ENCODE measurements at places on chromosomes 2 and 18.

- no peak for DNase-seq
These were observed 7.3 kb downstream of the CLHC1 start for GRCh38 chr2:55224761-55225261.

GRCh38 chr2:207791579-207792243, 22.0 kb upstream of the FZD5 start:
- DNase-seq = no peak

- no peak for DNase-seq
These were observed 157.5 kb upstream of the FHL2 start for GRCh38 chr2:105556366-105556765.

GRCh38 chr2:161344692-161345091, 36.5 kb downstream of the PSMD14 start:
- DNase-seq = no peak

- no peak for DNase-seq
These were observed 104.6 kb downstream of the PTPN4 start for GRCh38 chr2:119864318-119864717.

- no peak for DNase-seq
These were observed 110.3 kb downstream of the KCNF1 start for GRCh38 chr2:11022064-11022463.

GRCh38 chr2:67323209-67323991, 73.7 kb upstream of the ETAA1 start:
- DNase-seq = no peak

- no peak for DNase-seq
These were observed 404.6 kb upstream of the CWC22 start for GRCh38 chr2:180411661-180412060.
